ENCODE measurements at places on chromosomes 2 and 18.

DNA sequence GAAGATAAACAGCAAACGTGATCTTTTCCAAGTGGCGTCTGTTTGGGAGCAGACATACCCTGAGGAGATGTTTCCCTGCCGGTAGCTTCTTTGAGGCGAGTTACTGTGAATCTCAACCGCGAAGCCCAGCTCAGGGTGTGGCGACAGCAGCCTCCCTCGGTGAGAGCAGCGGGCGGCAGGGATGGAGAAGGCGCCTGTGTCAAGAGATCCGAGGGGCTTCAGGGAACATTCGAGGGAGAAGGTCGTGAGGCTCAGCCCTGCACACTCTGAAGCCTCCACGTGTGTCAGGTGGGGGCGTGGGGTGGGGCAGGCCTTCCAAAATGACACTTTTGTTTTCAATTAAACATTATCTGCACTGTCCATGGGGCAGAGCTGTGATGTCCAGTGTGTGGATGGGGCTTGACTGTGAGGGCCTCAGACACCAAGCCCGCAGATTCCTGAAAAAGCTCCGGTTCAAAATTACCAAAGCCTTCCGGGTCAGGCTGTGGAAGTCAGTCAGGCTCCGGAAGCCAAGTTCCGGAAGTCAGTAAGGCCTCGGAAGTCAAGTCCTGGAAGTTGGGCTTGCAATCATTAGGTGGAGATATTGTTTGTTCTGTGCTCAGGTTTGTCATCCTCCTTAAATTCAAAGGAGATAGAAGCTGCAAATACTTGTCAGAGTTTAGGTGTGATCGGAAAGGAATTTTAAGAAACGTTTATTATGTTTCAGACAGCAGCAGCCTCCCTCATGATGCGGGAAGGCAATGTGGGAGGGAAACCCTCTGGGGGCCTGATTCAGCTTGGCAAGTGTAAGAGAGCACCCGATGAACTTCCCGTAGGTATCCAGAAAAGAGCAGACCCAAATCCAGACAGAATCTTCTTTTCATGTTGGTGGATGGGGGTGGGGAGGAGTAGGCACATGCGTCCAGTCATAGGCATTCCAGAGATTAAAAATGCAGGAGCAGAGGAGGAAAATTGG is 20.7 kb downstream of the SMIM21 start:
- DNase-seq = no peak

- DNase-seq = peak; percentile 69
Observed at GRCh38 chr18:45910405-45911023, 56.6 kb downstream of the EPG5 start.

GRCh38 chr2:29881089-29881730 is 40.2 kb downstream of the ALK start:
- no peak for DNase-seq

DNA sequence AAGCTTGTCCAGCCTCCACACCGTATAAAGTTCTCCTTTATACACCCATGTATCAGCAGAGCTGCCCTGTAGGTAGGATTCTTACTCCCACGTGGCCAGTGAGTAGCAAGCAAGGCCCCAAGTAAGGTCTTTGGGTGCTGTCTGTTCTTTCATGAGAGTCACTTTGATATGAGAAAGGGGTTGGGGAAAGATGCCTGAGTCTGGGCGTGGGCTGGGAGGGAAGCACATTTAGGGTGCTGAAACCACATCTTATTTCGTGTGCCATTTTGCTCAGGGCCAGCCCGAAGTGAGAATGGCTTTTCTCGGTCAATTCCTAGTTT is 436 bp upstream of the ITPRIPL1 start:
- peak; percentile 21 for DNase-seq

- no peak for DNase-seq
Observed at GRCh38 chr2:105738658-105739241, 6.0 kb upstream of the NCK2 start.

- no peak for DNase-seq
Observed at GRCh38 chr2:106201661-106202060, 7.6 kb upstream of the UXS1 start.

DNA sequence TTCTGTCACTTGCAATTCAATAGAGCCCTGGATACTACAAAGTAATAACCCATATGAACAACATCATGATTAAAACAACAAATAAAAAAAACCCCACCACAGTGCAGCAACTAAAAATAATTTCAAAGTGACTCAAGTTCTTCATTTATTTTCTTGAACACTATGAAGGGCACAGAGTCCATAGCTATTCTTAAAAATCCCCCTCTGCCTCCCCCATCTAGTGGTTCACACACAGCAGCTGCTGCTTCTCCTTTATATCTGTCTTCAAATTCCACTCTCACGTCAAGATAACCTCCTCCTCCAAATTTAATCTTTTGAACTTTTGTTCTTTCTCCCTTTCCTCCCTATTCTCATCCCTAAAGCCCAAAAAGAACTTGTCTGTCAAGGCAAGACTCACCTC is 591.3 kb downstream of the ZEB2 start:
- DNase-seq = no peak

- no peak for DNase-seq
Observed at GRCh38 chr2:223264541-223265193, 212.7 kb downstream of the KCNE4 start.

DNA sequence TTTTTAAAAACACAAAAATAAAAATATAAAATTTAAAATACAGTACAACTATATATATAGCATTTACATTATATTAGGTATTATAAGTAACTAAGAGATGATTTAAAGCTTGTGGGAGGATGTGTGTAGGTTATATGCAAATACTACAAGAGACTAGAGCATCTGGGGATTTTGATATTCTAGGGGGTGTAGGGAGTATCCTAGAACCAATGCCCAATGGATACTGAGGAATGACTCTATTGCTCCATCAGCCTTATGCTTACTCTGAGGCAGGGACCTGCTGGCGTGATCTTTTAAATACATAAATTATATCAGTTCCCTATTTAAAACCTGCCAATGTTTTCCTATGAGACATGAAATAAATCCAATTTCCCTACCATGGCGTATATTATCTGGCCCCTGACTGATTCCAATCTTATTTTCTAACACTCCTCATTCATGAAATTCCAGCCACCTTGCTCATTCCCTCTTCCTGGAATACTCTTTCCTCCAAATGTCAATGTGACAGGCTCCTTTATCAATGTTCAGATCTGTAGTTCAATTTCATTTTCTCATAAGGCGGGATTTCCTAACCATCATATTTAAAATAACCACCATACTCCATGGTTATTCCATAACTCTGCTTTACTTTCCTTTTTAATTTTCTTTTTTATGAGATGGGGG is 22.2 kb downstream of the SP3 start:
- DNase-seq = no peak

GRCh38 chr2:142130111-142131009 is 456 bp downstream of the LRP1B start:
- DNase-seq = no peak

DNA sequence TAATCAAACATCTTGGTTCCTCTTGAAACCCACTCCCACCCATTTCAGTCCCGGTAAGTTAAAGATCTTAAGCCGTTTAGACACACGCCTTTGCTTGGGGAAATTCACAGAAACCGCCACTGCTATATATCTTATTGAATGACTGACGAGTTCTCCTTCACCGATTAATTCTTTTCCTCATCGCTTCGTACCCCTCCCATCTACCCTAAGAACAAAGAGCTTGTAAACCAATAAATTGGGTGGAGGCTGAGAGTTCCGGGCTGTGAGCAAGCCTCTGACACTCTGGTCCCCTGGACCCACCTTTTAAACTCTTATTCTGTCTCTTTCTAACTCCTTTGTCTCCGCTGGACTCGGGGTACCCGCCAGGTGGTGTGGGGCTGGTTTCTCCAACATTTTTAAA is 30.6 kb downstream of the TMEM131 start:
- DNase-seq = no peak

GRCh38 chr2:169721016-169721415 is 12.6 kb upstream of the KLHL23 start:
- no peak for DNase-seq

- DNase-seq = no peak
Observed at GRCh38 chr2:21299411-21299810, 175.6 kb downstream of the TDRD15 start.

GRCh38 chr2:235092433-235093223 is 140.8 kb downstream of the SH3BP4 start:
- DNase-seq = no peak

GRCh38 chr2:2663401-2664036 is 332.4 kb upstream of the MYT1L start:
- no peak for DNase-seq

DNA sequence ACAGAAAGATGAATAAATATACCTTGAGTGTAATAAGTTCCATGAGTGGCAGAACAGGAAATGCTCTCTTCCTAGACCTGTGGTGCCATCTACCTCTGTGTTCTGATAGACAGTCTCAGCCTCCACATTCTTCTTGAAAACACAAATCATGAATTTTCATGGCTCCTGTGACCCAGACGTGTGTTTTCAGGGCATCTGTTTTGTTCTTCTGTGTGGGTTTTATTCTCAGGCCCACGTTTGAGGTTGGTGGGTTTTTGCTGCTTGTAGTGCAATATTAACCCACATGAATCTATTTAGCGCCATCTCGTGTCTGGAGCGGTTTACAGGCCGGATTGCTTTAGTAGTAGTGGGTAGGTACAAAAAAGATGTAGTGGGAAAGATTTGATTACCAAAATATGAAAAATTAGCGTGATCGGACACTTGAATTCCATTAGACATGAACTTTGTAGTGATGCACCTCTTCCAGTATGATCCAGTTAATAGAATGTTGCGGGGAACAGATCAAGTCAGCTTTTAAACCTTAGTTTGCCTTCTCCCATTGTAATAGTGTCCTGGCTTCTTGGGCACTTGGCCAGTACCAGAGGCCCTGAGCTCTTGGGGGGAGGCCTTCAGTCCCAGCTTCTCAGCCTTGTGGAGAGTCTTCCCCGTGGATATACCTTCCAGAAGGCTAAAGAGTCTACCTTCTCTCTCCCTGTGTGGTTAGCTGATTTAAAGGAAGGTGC is 256.5 kb downstream of the TPGS2 start:
- no peak for DNase-seq

DNA sequence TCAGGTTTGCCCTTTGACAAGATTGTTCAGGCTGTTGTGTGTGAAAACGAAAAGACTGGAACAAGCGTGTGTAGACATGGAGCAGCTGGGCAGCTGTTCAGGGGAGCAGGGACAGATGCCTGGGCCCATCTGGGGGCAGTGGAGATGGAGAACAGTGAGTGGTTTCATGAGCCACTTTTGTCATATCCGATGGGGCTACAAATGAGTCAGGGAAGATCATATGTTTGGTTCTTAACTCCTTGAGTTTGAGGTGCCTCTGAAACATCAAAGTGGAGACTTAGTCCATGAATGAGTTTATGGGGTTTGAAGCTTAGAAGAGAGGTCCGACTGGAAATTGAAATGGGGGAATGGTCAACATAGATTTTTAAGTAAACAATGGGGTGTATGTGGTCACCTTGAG is 9.3 kb upstream of the PLB1 start:
- no peak for DNase-seq

GRCh38 chr2:223075301-223076270 is 23.6 kb downstream of the KCNE4 start:
- DNase-seq = no peak

DNA sequence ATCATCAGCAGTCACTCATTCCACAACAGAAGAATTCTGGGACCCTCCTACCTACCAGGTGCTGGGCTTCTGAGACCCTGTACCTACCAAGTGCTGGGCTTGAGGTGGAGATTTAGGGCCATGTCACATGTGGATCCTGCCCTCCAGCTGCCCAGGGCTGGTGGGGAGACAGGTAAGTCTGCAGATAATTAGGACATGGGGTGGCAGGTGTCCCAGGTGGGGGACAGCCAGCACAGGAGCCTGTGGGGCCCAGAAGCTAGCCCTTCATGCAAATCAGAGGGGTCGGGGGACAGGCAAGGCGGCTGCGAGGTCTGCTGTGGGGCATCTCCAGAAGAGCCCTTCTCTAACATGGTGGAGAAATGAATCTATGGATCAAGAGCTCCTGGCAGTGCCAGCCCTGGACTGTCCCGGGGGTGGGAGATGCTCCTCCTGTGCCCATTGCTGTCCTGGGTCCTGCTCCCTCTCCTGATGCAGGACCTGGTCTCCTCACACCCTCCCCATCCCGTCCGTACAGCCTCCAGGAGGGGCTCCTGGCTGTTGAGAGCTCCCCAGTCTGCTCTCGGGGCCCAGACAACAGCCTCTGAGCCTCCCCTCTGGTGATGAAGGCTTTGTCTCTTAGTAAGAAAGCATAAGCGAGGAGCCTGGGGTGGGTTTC is 106.3 kb upstream of the GLI2 start:
- no peak for DNase-seq

DNA sequence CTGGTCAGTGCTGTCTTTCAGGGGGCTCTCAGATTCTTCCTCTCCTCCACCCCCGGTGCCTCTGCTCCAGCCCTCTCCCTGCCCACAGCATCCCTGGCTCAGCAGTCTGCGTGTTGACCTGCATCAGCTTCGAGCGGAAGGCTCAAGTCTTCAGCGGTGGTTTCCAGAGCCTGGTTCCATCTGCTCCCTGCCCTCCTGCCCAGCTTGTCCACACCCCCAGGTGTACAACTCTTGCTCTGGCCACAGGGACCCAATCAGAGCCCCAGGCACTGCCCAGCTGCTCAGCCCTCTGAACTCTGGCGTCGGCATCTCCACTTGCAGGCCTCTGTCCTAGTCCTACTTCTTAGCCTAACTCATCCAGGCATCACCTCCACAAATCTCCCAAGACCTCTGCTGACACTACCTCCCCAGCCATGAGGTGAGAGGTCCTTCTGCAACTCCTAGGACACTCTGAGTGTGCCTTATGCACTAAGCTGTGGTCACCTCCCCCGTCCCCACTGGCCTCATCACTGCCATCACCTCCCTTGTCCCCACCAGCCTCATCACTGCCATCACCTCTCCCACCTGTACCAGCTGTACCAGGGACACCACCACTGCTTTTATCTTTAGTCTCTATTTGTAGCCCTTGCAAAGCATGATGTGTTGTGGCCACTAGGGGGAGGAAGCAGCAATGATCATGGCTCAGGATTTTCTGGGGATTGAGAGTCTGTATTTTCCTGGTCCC is 60.9 kb downstream of the EDAR start:
- peak; percentile 62 for DNase-seq

DNA sequence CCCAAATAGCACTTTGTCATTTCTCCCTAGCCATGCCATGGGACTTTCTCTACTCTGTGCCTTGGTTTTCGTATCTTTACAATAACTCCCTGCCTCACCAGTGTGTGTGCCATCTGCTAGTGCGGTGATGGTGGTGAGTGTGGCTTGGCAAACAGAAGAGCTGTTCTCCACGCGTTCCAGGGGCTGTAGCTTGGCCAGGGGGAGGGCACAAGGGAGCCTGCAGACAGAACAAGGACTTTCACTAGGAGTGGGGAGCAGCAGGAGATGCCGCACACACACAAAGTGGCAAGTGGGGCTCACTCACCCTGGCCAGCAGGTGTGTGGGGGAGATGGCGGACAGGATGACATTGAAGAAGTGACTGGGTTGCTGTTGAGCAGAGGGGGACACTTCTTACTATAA is 196.9 kb downstream of the HAUS1 start:
- no peak for DNase-seq

- DNase-seq = no peak
Observed at GRCh38 chr2:230654057-230654456, 58.6 kb upstream of the CAB39 start.

DNA sequence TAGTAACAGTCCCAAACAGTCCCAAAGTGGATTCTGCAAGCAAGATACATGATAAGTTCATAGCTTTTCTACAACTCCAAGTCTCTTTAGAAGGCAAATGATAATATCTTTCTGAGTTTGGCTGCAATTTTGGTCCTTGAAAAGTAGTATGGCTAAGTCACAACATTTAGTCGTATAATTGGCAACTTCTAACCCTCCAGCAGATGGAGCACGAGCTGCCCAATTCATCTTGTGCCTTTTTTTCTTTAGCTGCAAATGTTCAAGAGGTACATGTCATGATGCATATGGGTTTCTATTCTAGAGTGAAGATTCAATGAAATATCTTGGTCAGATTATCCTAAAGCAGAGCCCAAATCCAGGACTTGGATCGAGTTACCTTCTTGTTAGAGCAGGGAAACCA is 127.0 kb upstream of the KLHL14 start:
- DNase-seq = no peak
